NCI-H187 treated with DMSO at 0.1 percent for 48 hours (cell line): ENCODE measurements at places on chromosomes 16 and 17.

DNA sequence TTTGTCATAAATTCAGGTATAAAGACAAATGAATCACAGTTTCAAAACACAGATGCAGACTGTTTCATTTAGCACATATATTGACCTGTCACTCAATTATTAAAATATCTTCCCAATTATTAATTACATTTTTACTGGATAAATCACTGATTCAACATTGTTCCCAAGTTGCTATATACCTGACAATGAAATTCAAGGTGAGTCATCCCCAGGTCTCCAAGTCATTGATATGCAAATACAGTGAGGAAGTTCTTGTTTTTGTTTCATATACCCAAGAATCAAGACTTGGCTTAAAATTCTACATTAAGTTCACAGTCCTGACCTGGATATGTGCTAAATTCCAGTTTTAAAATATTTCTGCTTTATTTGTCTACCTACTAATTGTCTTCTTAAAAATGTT lies 599.3 kb upstream of the PSMD7 start:
- DNase-seq = no peak

- DNase-seq = no peak
Observed at GRCh38 chr16:72932050-72932449, 115.9 kb downstream of the ZFHX3 start.

GRCh38 chr16:13864689-13865088 lies 55.3 kb upstream of the ERCC4 start:
- no peak for DNase-seq

- no peak for DNase-seq
Observed at GRCh38 chr17:48299760-48300159, 130.3 kb downstream of the SKAP1 start.

- no peak for DNase-seq
Observed at GRCh38 chr17:40260528-40260927, 27.2 kb upstream of the CDC6 start.
